NAMALWA (cell line): ENCODE measurements at places on chromosomes 7 and 10.

- DNase-seq, result no peak
Measured at GRCh38 chr7:152485826-152486225, 50.0 kb upstream of the KMT2C start.

- DNase-seq, result no peak
Measured at GRCh38 chr7:138387755-138388475, 72.1 kb upstream of the TRIM24 start.

DNA sequence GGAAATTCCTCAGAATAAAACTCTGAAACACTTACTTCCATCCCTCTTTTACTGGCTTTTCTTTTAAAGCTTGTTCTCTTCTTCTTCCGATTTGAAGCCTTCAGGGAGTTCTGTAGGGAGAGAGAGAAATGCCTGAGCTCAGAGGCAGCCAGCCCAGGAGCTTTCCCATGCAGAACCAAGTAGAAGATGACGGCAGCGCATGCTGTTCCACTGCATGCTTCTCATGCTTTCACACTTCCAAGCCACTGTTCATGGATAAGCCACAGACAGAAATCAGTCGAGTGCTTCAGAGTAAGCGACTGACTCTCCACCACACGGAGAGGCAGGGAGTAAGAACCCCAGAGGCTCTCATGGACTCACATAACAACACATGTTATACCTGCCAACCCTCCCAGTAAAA is 237.3 kb downstream of the DGKI start:
- DNase-seq, result no peak

DNA sequence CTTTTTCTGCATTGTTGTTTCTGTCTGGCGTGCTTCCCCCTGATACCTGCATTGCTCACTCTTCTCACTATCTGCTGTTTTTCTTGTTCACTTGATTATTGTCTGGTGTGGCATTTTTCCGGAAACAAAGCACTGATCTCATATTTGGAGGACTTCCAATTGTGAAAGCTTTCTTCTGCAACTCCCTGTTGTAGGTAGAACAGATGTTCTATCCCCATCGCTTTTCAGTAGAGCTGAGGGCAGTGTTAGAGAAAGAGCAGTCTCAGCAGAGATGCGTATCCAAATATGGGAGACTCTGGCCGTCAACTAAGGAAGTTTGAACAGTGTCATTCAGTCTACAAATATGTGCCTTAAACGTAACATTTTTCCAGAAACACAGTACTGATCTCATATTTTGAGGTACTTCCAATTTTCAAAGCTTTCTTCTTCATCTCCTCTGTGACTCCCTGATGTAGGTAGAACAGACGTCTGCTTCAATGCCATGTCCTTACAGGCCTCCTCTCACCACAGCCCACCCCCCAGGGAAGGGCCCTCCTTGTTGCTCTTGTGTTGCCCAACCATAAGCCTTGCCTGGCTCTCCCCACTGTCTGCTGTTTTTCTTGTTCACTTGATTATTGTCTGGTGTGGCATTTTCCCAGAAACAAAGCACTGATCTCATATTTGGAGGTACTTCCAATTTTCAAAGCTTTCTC is 27.1 kb upstream of the GJD4 start:
- no peak for DNase-seq

DNA sequence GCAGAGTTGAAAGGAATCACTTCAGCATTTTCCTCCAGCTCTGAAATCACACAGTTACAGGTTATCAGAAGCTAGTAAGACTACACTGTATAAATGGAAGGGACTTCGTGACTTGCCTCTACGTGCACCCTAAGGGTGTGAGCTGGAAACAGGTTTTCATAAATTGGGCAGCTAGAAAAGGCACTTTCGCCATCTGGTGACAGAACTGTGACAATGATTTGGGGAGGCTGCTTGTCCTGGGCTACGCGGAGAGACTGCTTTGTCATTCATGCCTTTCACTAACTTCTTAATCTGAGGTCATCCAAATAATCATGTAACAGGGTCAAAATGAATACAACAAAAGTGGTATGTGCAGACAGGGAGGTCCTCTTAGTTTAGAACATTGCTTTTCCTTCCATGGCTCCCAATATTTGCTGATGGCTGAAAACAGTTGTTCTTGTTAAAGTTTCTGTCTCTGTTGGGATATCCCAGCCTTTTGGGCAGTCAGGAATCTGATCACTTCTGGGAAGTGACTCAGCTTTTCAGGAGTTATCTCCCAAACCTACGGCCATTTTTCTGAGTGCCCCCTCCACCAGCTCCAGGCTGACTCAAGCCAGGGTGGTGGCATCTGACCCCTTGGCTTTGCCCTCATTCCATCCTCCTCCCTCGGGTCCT is 17.8 kb downstream of the VWC2 start:
- DNase-seq, result peak; percentile 87

DNA sequence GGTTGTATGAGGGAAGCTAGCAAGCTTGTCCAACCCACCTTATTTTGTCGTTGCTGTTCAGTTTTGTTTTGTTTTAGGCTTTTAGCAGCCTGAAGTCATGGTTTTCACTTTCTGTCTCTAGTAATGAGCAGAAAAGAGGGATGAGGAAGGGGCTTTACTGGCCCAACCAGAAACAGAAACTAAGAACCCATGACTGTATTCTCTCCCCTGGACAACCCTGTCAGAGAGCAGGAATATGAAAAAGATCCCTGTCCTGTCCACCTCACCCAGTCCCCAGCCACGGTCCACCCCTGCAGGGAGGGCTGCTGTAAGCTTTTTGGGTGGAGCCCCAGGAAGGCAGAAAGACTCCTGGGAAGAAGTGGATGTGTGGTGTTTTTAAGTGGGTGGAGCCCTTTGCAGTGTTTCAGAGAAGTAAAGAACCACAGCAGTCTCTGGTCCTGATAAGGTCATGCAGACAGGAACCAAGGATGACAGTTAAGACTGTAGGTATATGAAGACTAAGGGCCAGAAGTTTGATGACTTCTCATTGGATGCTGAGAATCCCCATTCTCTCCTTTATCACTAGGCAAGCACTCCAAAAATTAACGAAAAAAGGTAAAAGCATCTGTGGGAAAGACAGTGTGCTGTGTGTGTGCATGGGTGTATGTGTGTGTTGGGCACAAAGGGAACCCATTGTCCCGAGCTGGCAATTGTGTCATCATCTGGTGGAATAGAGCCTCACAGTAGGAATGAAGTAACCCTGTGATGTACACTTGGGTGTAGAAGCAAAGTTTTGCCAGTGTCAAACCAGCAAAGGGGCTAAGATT is 13.8 kb downstream of the MRPL32 start:
- no peak for DNase-seq

DNA sequence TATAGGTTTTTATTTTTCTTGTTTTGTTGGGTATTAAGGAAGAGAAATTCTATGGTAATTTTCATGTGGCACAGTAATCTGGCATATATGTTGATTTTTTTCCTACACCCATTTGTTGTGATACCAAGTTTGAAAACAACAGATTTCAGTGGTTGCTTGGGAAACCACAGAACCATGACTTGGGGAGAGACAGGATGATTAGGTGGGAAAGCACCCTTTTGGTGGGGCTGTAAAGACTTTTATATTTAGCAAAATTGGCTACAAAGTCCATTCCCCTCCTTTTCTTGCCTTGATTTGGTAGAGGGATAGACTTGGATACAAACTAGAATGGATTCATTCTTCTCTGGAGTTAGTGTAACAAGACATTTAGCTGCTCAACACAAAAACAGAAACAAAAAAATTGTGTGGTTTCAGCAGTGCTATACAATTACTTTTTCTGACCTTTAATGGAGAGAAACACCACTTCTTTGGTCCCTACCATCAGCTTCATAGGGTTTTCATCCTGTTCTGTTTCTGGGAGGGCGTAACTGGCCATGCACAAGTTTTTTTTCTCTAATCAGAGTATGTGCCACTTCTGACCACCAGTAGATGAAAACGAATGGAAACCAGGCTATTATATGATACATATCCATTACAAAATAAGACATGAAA is 52.7 kb downstream of the FIGNL1 start:
- no peak for DNase-seq

DNA sequence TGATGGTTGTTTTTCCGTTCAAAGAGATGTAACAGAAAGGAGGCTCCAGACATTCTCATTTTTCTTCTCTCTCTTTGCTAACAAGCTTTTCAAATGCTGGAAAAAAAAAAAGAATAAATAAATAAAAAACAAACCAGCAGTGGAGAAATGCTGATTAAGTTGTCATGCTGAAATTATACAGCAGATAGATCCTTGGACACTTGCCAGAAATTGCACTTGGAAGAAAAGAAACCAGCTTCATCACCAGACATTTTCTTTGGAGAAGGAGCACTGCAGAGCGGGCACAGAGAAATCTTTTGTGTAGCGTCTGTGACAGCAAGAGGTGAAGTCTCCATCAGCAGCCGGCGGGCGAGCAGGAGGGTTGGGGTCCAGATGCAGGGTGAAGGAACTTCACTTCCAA is 55.8 kb downstream of the CLRN3 start:
- no peak for DNase-seq

GRCh38 chr7:14018751-14019150 is 29.3 kb upstream of the ETV1 start:
- DNase-seq, result no peak

- DNase-seq, result no peak
Measured at GRCh38 chr7:37970211-37970610, 49.8 kb downstream of the EPDR1 start.

- no peak for DNase-seq
Measured at GRCh38 chr10:29840516-29841276, 205.9 kb upstream of the SVIL start.

GRCh38 chr10:130398090-130398994 is 262.2 kb downstream of the GLRX3 start:
- no peak for DNase-seq

- DNase-seq, result peak; percentile 56
Measured at GRCh38 chr7:130114374-130114773, 44.0 kb downstream of the KLHDC10 start.

- DNase-seq, result peak; percentile 74
Measured at GRCh38 chr7:50121286-50121685, 28.2 kb upstream of the ZPBP start.
